ENCODE measurements at places on chromosomes 4 and X.

DNA sequence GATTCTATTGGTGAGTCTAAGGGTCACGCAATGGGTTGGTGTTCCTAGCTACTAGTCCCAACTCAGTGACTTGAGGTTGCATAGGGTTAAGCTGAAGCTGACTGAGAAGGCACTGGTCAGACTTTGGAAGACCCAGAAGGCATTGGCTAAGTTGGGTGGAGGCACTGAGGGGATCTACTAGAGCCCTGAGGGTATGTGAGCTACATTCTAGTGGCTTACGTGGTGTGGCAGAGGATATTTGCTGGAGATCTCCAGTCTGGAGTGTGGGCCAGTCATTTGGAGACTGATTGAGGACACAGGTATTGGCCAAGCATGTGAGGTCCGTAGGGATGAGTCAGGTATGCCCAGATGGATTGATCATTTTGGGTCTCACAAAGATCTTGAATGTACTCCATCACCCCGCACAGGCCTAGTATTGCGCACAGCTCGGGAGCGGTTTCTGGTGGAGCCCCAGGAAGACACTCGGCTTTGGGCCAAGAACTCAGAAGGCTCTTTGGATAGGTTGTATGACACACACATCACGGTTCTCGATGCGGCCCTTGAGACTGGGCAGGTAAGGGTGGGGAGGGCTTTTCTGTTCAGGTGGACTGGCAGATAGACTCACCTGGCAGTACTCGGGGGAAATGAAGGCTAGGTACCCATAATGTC lies 7.2 kb downstream of the USP11 start:
- no peak for DNase-seq

GRCh38 chr4:181599134-181599533 lies 644.1 kb upstream of the TENM3 start:
- DNase-seq, result no peak

DNA sequence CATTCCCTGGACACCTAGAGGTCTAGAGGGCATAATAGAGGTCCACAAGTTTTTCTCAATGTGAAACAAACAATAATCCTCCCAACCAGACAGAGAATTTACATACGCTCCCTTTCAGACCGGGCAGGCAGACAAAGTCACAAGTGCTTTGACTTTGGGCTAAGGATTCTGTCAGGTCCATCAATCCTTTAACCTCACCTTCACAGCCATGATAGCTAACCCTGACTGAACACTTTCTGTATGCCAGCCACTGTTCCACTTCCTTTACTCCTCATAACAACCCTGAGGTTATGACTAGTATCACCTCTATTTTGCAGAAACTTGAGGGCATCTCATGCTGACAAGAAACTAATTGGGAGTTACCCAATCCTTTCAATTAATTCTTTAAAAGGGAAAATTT lies 118.8 kb upstream of the AFF2 start:
- no peak for DNase-seq

DNA sequence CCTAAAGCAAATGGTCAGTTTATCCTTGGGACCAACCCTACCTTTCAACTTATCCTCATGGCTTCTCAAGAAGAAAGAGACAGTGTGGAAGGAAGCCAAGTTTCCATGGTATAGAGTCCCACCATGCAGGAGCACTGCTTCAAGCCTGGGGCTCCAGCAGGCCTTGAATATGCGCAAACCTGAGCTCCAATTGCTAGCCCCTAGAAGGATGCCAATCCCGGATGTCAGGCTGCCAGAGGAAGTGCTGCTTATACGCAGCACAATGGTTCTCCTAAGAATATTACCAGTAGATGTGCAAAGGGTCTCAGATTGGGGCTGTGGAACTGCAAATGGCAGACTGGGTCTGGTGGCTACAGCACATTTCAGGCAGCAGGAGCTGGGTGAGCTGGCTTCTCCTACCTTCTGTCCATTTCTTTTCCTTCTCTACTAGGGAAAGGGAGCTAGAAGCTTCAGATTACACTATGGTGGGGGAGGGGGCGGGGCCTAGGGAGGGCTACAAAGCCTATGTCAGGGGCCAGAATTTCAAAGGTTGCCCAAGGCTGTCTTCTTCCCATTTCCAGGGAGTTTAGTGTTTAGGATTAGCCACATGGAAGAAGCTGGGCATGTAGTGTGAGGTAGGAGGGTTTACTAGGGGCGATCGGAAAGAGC lies 40.7 kb upstream of the CITED1 start:
- no peak for DNase-seq

DNA sequence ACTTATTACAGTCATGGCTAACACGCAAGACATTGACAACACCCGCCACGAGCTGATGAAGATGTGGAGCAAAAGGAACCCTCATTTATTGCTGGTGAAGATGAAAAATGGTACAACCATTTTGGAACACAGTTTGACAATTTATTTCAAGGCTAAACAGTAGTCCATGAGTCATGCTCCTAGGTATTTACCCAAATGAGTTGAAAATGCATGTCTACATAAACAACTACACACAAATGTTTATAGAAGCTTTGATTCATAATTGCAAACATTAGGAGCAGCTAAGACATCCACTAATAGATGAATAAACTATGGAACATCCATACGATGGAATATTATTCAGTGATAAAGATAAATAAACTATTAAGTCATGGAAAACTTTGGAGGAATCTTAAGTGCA lies 580.1 kb downstream of the RAPGEF2 start:
- DNase-seq, result no peak

- peak; percentile 6 for DNase-seq
Observed at GRCh38 chr4:75567725-75568124, 11.9 kb downstream of the ODAPH start.

DNA sequence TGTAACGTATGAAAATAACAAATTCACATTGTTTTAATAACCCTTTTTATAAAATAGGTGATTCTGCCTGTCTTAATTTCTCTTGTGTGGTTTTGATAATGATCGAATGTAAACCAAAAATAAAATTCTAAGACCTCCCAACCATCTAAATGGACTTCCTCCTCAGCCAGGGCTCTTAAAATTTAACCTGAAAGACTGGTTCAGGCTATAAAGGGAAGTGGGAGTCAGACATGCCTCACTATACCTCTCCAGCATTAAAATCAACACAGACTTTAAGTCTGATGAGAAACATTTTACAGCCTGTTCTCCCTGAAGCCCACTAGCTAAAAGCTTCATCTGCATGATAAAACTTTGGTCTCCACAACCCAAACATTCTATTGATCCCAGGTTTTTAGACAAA lies 97.6 kb upstream of the STIM2 start:
- no peak for DNase-seq

DNA sequence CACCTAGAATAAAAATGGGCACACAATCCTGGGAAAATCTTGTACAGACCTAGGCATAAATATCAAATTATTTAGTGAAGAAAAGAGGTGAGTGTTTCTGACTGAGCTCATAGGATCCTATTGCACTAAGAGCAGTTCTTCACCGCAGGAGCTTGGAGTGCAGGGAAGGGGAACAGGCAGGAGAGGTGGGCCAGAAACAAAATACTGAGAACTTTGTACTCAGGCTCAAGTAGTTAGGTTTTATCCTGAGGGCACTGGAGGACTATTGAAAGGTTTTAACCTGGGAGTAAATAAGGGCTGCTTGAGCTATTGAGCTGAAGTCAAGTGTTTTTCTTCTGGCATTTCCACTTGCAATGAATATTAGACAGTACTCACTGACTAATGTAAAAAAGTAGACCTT lies 12.2 kb downstream of the EPHA5 start:
- no peak for DNase-seq

Data from inflammatory macrophage (primary cell).